Stimulated activated CD8-positive, alpha-beta memory T cell treated with anti-CD3 and anti-CD28 coated beads, Interleukin-7, amount 100 ng/mL, for 4 hours (primary cell): ENCODE measurements at places on chromosomes 5 and 9.

DNA sequence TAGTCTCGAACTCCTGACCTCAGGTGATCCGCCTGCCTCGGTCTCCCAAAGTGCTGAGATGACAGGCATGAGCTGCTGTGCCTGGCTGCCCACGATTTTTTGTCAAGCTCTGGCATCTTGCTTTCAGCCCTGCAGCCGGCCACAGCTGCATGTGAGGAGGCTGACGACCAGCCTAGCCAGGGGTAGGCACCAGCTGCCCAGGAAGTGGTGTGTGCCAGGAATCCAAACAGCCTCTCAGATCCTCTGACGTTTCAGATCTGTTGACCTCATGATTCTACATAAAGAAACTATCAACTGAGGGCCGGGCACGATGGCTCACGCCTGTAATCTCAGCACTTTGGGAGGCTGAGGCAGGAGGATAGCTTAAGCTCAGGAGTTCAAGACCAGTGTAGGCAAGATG is 19.0 kb downstream of the DYNC2I2 start:
- no peak for DNase-seq

DNA sequence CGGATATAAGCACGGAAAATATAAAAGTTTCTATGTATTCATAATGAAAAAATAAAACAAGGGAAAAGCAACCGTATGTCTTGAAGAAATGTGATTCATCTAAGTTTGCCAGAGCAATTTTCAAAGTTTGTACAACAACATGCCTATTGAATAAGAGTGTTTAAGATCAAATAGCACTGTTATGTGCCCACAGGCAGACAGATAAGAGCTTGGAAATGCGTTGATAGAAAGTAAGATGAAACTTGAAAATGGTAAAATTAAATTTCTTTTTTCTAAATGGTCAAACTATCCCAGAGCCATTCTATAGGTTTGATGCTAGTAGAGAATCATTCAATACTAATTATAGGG is 189.4 kb downstream of the FANCC start:
- no peak for DNase-seq

DNA sequence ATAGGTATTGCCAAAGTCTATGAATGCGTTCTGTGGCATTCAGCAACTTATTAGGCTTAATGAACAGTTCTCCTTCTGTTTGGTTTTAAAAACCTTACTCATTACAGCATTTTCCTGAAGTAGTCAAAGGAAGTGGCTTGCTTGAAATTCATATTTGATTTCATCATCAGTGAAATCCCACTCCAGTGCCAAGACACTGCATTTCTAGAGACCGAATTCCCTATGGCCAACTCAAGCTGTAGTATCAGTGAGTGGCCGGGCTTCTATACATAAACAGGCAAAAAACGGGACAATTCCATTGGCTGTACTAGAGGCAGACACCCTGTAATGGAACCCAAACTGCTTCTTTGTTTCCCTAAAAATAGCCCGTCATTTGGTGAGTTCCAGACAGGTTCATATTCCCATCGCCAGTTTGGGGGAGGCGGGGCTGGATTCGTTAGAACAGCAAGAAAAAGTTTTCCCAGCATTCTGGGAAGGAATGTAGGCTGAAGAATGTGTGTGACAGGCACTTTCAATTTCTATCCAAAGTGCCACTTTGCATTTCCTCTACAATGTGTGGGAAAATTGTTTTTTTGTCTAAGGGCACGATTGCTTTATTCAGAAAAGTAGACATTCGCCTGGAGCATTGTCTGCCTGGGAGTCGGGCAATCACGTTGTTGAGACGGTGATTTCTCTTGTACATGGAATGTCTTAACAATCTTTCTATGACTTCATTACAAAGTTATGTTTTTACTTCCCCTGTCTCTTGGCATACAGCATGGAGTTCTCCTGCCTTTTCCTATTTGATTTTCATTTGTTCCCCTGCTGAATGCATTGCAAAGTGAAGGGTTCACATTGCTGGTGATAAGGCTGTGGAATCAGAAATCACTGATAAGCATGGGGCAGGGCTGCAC is 141.8 kb upstream of the MAST4 start:
- DNase-seq, result no peak

- no peak for DNase-seq
These were observed 69.9 kb downstream of the MAMDC2 start for GRCh38 chr9:70113403-70114022.

GRCh38 chr5:139998837-139999236 is 44.3 kb downstream of the NRG2 start:
- no peak for DNase-seq

- no peak for DNase-seq
These were observed 25.0 kb upstream of the F2R start for GRCh38 chr5:76690704-76691466.

GRCh38 chr5:10308844-10309243 is 1.1 kb upstream of the CMBL start:
- DNase-seq, result no peak

DNA sequence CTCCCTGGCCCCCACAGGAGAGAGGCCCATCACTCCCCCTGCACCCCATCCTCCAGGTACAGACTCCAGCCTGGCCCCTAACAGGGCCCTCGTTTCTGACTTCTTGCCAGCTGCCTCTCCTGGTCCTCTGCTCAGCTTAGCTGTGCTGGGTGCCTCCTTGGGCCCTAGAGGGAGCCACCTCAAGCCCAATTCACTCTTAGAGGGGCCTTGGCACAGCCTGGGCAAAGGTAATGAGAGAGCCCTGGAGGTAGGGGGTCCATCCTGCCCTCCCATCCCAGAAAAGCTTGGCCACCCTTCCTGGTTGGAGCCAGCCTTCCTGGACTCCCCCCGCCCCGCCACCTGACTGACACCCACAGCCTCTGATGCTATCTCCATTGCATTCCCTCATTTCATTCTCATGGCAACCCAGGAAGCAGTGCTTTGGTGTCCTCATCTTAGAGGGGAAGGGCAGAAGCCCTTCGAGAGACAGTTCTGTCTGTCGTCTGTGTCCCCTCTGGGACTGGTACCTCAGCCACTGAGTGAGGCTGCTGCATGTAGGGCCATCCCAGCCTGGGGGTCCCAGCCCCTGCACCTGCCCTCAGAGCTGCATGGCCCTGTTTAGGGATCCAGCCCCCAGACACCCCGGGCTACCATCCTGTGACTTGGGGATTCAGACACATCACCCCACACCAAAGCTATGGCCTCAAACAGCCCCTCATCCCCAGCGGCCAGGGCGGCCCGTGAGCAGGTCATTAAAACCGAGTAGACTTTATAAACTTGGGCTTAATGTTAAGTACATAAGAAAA is 95.5 kb downstream of the BARX1 start:
- DNase-seq, result no peak

GRCh38 chr5:3333836-3334235 is 261.8 kb upstream of the IRX1 start:
- no peak for DNase-seq

DNA sequence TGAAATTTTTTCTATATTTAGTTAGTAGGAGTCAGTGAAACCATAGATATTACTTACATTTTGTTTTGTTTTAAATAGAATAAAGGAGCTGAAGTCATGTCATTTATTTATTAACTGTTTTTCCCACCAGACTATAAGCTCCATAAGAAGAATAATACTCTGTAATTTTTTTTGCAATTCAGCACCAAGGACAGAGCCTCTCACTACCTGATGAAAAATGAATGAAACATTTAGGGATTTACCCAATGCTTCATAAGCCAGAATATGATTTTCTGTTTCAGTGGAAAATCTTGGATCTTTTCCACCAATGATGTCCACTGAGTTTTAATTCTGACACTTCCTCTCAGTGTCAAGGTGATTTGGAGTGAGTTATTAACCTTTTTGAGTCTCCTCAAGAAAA is 624.9 kb upstream of the GRAMD2B start:
- DNase-seq, result no peak
